ENCODE measurements at places on chromosomes 7 and 10.

DNA sequence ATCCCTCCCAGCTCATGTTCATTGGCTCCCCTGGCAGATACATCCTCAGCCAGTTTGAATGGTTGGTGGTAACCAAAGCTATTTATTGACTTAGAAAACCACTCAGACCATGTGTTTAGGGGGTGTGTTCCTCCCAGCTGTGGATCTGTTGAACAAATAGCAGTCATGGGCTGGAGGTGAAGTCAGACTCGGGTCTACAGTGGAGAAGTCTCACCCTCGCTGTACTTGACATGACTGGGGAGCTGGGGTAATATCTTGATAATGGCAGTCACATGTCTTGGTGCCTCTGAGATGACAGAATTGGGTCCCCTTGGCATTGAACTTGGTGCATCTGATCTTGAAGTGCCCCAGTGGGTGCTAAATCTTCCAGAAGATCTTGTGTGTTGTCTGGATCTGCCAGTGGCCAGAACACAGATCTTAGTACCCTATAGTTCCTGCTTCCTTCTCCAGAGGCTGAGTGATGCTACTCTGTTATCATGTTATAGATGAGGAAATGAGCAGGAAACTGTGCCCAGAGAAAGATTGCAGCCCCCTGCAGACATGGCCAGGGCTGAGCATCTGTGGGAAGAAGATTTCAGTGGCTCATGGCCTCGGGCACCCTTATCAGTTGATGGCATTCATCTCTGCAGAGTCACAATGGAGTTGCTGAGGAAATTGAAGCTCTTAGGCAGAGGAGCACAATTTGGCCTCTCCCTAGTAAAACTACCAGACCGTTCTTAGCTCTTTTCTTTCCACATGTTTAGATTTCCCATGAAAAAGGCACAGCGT lies 50.4 kb downstream of the ADRA2A start:
- DNase-seq, result peak; percentile 91

- peak; percentile 23 for DNase-seq
These were observed 58.9 kb upstream of the LBX1 start for GRCh38 chr10:101287997-101288635.

DNA sequence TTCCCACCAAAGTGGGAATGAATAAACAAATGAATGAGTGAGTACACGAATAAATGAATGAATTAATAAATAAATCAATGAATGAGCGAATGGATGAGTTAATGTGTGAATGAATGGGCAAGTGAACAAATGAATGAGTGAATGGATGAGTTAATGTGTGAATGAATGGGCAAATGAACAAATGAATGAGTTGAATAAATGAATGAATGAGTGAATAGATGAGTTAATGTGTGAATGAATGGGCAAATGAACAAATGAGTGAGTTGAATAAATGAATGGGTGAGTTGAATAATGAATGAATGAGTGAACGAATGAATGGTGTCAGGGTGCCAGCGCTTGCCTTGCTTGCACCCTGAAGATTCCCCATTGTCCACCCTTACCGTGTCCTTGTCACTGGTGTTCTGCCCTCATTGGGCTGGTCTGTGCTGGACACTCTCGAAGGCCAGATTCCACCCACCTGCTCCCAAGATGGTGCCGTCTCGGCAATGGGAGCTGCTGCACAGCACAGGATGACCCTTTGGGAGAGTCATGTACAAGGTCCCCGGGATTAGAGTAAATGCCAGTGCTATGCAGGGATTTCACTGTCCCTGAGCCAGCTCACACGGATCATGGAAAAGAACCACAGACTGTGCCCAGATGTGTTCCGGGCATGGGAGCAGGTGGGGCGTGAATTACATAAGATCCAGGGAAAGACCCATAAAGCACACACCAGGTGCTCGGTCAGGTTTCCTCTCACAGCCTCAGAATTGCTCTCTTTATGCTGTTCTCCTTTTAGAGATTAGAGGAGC lies 83.2 kb downstream of the CAMK1D start:
- DNase-seq, result no peak

GRCh38 chr10:117175901-117176534 lies 21.3 kb upstream of the KCNK18 start:
- DNase-seq, result peak; percentile 77

GRCh38 chr7:94336009-94336408 lies 58.7 kb upstream of the COL1A2 start:
- DNase-seq, result no peak

DNA sequence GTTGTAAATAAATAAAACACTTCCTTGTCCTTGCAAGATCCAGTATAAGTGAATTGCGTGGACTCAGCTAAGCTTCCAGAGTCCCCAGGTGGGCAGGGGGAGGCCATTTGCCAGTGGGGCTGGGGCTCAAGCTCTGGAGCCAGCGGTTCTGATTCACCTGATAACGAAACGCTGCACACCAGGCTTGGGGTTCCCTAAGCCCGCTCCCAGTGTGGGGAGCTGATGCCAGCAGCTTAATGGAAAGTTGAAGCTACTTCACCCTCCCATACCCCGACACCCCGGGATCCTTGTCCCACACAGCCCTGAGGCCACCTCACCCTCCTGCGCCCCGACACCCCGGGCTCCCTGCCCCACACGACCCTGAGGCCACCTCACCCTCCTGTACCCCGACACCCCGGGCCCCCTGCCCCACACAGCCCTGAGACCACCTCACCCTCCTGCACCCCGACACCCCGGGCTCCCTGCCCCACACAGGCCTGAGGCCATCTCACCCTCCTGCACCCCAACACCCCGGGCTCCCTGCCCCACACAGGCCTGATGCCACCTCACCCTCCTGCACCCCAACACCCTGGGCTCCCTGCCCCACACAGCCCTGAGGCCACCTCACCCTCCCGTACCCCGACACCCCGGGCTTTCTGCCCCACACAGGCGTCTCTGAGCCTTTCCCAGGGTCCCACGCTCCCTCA lies 30.8 kb downstream of the FKBP6 start:
- no peak for DNase-seq

GRCh38 chr10:43355749-43356371 lies 15.6 kb upstream of the FXYD4 start:
- peak; percentile 78 for DNase-seq

GRCh38 chr7:111012149-111012548 lies 78.8 kb upstream of the LRRN3 start:
- no peak for DNase-seq

GRCh38 chr10:107341281-107341680 lies 176.8 kb upstream of the SORCS1 start:
- DNase-seq, result no peak

DNA sequence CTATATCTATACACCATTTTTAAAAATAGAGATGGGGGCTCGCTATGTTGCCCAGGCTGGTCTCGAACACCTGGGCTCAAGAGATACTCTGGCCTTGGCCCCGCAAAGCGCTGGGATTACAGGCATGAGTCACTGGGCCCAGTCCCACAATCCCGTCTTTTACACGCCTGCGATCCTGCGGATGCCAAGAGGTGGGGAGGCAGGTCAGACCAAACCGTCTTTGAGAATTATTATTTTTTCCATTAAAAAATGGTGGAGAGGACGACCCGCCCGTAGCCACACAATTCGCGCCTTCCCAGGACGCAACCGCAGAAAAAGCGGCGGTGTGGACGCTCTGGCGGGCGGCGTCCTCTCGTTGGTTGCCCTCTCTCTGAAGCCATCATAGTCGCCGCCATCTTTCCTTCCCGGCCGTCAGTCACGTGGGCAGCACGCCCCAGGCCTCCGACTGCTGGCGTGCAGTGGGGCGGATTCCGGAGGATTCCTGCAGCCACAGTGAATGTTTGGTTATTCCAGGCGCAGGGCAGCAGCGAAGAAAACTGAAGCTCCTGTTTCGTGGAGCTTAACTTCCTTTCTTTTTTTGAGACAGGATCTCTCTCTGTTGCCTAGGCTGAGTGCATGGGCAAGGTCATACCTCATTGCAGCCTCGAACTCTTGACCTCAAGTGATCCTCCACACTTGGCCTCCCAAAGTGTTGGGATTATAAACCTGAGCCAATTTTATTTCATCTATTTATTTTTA lies 9.9 kb upstream of the EPHB4 start:
- peak; percentile 90 for DNase-seq

DNA sequence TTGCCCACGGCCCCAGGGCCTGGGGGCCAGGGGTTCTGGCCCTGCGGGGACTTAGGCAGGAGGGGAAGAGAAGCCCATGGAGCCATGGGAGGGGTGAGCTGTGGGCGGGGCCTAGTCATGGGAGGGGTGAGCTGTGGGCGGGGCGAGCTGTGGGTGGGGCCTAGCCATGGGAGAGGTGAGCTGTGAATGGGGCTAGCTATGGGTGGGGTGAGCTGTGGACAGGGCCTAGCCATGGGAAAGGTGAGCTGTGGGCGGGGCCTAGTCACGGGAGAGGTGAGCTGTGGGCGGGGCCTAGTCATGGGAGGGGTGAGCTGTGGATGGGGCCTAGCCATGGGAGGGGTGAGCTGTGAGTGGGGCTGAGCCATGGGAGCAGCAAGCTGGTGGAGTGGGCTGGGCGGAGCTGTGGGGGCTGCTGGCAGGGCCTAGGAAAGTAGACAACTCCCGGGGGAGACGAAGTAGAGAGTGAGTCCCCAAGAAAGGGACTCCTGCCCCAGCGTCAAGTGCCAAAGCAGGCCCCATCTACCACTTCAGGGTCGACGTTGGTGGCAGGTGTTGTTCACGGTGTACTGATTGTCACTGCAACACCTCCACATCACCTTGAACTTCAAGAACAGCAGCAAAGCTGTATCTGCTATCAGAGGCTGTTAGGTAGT lies 19.2 kb upstream of the TTYH3 start:
- no peak for DNase-seq

- DNase-seq, result no peak
These were observed 110.3 kb downstream of the MKX start for GRCh38 chr10:27635290-27635689.

DNA sequence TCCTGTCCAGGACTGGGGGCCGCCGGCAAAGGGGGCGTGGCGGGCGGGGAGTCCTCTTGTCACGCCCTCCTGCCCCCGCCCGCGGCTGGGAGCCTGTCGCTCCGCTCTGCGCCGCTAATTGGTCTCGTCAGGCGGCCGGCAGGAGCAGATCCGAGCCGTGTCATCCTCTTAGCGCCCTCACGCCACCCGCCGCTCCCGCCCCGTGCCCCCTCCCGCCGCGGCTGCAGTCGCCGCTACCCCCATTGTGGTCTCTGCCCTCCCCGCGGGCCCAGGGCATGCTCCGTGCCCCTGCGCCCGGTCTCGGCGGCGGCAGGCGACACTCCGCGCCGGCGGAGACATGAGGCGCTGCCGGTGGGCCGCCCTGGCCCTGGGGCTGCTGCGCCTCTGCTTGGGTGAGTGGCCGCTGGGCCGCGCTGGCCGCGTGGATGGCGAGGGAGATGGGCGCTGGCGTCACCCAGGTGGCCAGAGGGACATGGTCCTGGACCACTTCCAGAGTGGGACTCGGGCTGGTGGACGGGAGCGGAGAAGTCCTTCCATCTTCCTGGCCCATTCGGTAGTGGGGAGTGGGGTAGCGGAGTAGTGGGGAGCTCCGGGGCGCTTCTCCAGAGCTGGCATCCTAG lies at the start of gene CDHR1:
TSS of gene CDHR1 (plus strand) at position 114 of the 620 bp plus-strand sequence. CDS start at position 338, 224 bp downstream.
- peak; percentile 38 for DNase-seq

- DNase-seq, result no peak
These were observed 451.4 kb upstream of the VSTM2A start for GRCh38 chr7:54090652-54091213.

GRCh38 chr10:24965051-24965450 lies 12.6 kb upstream of the PRTFDC1 start:
- DNase-seq, result no peak

- DNase-seq, result no peak
These were observed 18.4 kb downstream of the CLDN12 start for GRCh38 chr7:90421651-90422050.

DNA sequence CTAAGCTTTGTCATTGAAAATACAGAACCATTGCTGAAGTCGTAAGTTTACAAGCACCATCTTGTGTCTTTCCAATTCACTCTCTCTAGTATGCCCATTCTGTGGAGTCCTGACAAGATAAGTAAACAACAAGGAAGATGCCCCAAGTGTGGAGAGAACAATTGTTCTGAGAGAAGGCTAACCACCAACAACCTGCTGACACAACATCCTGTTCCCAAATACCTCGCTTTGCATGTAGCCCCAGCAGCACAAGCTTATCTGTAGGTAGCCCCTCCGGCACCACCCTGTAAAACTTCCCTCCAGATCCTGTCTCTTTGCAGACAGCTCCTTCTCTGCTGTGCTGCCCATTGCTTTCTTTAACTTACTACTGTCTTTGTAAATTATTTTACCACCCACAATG lies 233.3 kb upstream of the AOAH start:
- DNase-seq, result no peak
